ENCODE measurements at places on chromosomes 11 and 22.

DNA sequence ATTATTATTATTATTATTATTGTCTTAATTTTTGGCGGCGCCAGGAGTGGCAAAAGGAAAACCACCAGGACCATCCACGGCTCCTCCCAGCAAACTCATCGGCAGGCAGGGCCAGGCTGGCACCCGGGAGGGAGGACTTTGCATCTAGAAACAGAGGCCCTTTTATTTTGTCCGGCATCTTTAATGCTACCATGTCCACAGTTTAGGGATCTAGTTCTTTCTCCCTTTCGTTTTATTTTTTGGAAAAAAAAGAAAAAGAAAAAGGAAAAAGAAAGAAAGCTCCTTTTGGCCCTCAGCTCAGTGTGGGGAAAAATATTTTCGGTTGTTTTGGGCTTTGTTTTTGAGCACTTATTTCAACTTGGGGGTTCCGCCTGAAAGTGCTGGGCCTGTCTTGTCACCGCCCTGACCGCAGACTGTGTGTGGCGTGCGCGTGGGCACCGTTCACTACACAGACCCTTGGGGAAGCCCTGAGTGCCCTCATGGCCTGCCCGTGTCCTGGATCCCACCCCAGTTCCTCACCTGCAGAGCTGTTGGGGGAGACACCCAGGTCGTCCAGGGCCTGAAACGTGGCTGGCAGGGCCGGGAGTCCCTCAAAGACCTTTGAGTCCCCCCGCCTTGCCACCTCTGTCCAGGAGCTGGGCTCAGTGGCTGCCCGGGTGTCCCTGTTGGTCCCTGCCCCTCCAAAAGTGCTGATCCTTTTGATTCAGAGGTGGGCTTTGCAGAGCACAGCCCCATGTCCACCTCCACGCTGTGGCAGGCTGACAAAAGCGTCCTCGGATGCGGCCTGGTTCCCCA is 69.1 kb upstream of the PPARA start:
- DNase-seq, result no peak

DNA sequence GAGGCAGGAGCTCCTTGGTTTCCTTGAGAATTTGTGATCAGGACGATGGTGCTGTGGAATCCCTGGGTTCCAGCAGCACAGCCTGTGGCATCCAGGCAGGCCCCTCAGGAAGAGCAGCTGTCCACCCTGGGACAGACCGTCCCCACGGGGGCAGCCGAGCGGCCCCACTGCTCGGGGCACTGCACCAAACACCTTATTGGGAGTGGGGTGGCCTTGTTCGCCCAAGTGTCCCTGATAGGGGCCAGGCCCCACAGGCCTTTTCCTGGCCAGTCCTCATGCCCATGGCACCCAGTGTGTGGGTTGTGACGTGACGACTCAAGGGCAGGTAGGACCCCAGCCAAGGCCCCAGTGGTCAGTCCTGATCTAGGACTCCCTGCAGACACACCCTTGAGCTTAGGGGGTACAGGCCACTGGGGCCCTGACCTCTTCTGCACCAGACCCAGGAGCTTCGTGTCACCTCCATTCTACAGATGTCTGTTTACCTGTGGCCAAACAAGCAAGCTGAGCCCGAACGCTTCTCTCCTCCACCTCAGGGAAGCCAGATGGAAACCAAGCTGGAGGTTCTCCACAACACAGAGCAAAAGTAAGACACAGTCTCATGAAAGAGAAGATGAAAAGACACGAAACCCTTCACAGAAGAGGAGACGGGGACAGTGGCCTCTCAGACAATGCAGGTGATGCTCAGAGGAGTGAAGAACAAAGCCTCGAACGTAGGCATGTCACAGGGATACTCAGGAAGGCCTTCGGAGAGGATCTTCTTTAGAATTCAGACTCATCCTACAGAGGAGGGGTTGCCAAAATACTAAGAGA is 1.6 kb upstream of the BRD1 start:
- DNase-seq, result no peak

DNA sequence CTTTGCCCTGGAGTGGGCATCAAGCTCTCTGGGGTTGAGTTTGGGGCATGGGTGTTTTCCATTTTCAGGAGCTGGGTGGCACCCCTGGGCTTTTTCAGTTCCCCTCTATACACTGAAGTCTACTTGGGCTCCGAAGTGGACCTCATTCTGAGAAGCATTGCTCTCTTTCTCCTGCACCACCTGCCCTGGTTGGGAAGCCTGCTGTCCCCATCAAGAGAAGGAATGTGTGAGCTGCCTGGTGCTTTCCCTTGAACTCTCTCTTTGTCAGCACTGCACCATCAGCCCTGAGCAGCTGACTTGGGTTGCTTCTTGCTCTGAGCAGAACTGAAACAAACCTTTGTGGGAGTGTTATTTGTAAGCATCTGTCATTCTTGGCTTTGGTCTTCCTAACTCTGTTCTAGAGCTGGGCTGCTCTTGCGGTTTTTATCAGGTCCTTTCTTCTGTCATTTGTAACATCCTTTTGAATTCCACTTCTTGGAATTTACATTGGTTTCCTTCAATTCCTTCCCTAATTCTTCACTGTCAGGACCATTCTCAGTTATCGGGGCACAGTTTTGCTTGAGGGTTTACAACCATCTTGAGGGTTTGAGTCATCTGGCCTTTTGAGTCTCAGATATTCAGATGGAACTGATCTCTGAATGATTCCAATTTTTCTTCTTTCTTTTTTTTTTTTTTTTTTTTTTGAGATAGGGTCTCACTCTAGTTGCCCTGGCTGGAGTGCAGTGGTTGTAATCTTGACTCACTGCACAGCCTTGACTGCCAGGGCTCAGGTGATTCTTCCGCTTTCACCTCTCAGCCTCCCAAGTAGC is 20.5 kb downstream of the UBE2L3 start:
- DNase-seq, result no peak

GRCh38 chr11:1504581-1505290 is 18.2 kb upstream of the MOB2 start:
- no peak for DNase-seq

GRCh38 chr11:14360976-14361375 is 2.0 kb upstream of the RRAS2 start:
- no peak for DNase-seq

- no peak for DNase-seq
These were observed at the start of gene C11orf52 for GRCh38 chr11:111918390-111919256. Gene C11orf52 (plus strand): TSS chr11:111918913. CDS start chr11:111918973, 60 bp downstream.

GRCh38 chr22:45334528-45334927 is 24.8 kb downstream of the FAM118A start:
- no peak for DNase-seq

- no peak for DNase-seq
These were observed 993.4 kb upstream of the FAT3 start for GRCh38 chr11:91231226-91231625.

DNA sequence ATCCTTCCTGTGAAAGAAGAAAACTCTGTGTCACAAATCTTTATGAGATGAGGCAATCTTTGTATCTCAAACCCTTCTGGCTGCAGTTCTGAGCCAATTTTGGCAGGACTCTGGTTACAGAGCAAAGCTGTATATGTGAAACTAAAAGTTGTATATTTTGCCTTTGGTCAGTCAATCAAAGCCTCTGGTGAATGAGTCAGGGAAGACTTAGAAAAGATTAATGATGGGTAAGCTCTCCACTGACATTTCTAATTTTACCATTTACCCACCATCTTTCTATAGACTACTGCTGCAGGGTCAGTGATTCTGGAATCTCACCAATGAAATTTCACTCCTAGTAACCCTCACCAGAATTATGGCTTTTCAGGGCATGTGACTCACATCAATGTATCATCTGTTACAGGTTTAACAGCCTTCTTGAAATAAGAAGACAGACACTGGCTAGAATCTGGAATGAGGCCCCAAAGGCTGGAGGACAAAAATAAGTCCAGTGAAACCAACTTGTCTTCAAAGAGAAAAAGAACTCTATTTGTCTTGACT is 43.3 kb downstream of the USP35 start:
- no peak for DNase-seq

DNA sequence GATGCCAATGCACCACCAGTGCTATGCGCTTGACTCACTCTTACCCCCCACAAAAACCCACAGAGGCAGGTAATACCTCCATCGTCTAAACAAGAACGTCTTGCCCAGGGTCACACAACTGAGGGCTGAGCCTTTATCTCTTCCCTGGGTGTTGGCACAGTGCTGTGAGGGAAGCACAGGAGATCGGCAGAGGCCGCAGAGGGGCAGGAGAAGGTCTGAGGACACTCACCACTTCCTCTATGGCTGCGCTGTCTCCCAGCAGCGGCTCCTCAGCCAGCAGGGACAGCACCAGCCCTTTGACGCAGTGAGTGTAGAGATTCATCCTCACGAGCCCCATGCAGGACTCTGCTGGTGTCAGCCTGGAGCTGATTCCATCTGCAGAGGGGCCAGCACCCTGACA is 19.9 kb downstream of the HPS4 start:
- DNase-seq, result no peak

All from stimulated activated naive CD4-positive, alpha-beta T cell (primary cell).